ENCODE measurements at places on chromosomes 6 and 20. TPM values are rescaled to one million over a fixed set of nuclear protein-coding genes. Genes with fewer than 3 reads are reported as not detected.
A peak's percentile ranks its signal among the peaks of the same experiment; 100 is the strongest.

GRCh38 chr20:6355754-6356451 lies 233.1 kb upstream of the FERMT1 start:
- H3K4me1 ChIP-seq: peaks cover 5% of the 10 kb centered on the region
- H3K27me3 ChIP-seq: no peaks in the 10 kb centered on the region
- H3K36me3 ChIP-seq: no peaks in the 10 kb centered on the region
- H3K27ac ChIP-seq: no peak overlapping the region
- no peak overlapping the region for H3K4me3 ChIP-seq
- DNase-seq: no peak

- H3K27me3 ChIP-seq: peaks cover 28% of the 10 kb centered on the region
- peak overlapping the region; percentile 60 for H3K4me3 ChIP-seq
- H3K27ac ChIP-seq: no peak overlapping the region
- no peaks in the 10 kb centered on the region for H3K36me3 ChIP-seq
Measured at GRCh38 chr20:59005523-59006166, 1.4 kb downstream of the CTSZ start.

DNA sequence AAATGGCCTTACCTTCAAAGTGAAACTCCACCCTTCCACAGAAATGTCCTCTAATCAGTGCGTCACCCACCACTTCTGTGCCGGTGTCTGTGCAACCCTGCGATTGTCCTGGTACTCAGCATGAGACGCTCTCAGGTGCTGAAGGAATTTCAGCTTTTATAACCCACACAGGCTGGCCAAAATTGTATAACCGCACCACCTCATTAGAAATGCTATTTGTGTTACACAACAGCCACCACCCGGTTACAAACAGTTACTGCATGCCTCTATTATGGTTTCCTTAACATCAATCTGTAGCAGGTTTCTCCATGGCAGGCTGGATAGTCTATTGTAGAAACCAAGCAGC lies 51.5 kb downstream of the SLC23A2 start:
- H3K36me3 ChIP-seq: peaks cover 5% of the 10 kb centered on the region
- DNase-seq: no peak
- peak overlapping the region; percentile 15 for H3K27ac ChIP-seq
- no peak overlapping the region for H3K4me3 ChIP-seq
- no peaks in the 10 kb centered on the region for H3K27me3 ChIP-seq
- peaks cover 36% of the 10 kb centered on the region for H3K4me1 ChIP-seq

DNA sequence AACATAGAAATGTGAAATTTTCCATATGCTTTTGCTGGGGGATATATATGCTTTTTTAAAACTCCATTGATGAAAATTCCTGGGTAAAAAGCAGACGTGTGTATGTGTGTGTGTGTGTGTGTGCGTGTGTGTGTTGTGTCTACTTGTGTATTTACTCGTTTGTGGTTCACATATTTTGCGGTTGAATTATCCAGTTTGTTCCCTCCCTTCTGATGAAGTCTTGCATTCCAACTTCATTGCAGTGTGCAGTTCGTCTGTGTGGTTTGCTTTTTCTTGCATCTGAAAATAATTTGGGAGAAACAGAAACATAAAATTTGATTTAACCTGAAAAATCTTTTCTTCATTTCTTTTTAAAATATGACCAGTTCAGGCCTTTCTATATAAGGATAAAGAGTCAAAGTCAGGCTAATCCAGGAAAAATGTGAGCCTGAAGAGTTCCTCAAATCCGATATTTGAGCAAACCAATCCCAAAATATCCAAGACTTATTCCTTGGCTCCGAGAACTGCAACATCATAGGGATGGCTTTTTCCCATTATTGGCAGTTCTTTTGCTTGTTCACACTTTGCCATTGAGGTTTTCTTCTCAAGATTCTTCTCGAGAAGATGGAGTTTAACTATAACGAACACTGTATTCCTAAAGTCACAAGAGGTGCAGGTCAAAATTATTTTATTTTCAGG lies 202.2 kb upstream of the CCN2 start:
- H3K27me3 ChIP-seq: peaks cover 52% of the 10 kb centered on the region
- no peak for DNase-seq
- no peak overlapping the region for H3K4me3 ChIP-seq
- no peaks in the 10 kb centered on the region for H3K36me3 ChIP-seq
- no peaks in the 10 kb centered on the region for H3K4me1 ChIP-seq

GRCh38 chr6:75818098-75818855 lies 69.2 kb downstream of the MYO6 start:
- H3K4me3 ChIP-seq: no peak overlapping the region
- DNase-seq: no peak
- H3K27me3 ChIP-seq: no peaks in the 10 kb centered on the region
- peaks cover 11% of the 10 kb centered on the region for H3K4me1 ChIP-seq

DNA sequence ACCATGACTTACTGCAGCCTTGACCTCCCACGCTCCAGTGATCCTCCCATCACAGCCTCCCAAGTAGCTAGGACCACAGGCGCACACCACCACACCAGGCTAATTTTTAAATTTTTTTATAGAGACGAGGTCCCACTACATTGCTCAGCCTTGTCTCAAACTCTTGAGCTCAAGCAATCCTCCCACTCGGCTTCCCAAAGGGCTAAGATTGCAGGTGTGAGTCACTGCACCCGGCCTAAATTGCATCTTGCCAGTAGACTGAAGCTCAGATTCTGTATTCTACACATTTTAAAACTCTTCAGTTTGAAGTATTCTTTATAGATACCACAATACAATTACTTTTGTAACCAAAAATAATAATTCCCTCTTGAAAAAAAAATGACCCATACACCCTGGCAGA lies 11.4 kb downstream of the NUDT3 start:
- no peak overlapping the region for H3K4me3 ChIP-seq
- H3K4me1 ChIP-seq: peaks cover 24% of the 10 kb centered on the region
- H3K36me3 ChIP-seq: no peaks in the 10 kb centered on the region
- H3K27me3 ChIP-seq: no peaks in the 10 kb centered on the region

DNA sequence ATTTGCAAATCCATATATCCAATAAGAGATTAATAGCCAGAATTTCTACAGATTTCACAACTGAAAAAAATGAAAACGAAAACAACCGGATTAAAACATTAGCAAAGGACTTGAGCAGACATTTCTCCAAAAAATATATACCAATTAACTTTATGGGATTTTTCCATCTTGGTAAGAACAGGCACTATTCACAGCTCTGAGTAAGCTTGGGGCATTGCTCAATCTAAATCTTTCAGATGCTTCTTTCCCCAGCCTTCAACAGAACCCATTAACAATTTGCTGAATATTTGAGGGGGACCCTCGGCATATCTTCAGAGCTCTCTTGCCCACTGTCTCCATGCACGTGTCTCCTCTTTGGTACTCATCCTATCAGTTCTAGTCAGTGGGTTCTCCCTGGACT lies 111.7 kb upstream of the CD93 start:
- no peaks in the 10 kb centered on the region for H3K4me1 ChIP-seq
- H3K27ac ChIP-seq: no peak overlapping the region
- no peak for DNase-seq
- peaks cover 4% of the 10 kb centered on the region for H3K36me3 ChIP-seq
- no peaks in the 10 kb centered on the region for H3K27me3 ChIP-seq
- no peak overlapping the region for H3K4me3 ChIP-seq

DNA sequence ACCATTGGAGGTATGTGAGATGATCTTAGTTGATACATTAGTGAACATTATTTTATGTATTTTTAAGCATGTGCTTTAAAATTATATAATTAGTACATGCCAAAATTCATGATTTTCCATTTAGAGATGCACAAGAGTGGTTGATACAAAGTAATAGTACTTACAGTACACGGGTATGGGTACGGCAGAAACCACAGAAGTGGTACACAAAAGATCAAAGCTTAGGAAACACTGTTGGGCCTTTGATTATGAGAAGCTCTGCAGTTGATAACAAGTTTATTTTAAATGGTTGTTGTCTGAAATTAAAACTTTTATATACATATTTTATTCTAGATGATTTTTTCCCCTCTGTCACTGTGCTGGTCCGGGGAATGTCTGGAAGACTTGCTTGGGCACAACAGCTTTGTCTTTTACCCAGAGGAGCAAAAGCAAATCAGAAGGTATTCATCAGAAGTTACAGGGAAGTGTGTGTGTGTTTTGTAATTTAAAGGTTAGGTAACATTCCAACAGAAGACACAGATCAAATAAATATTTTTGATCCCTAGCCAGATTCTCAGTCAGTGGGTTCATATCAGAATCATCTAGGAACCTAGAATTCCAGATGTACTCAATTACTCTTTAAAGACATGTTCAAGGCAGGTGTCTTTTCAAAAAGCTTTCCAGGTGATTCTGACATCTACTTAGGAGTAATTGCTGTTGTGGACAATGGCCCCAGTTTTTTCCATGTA lies 32.5 kb upstream of the ADIG start:
- H3K27ac ChIP-seq: no peak overlapping the region
- H3K4me3 ChIP-seq: no peak overlapping the region
- H3K4me1 ChIP-seq: no peaks in the 10 kb centered on the region
- no peak for DNase-seq
- H3K27me3 ChIP-seq: no peaks in the 10 kb centered on the region

DNA sequence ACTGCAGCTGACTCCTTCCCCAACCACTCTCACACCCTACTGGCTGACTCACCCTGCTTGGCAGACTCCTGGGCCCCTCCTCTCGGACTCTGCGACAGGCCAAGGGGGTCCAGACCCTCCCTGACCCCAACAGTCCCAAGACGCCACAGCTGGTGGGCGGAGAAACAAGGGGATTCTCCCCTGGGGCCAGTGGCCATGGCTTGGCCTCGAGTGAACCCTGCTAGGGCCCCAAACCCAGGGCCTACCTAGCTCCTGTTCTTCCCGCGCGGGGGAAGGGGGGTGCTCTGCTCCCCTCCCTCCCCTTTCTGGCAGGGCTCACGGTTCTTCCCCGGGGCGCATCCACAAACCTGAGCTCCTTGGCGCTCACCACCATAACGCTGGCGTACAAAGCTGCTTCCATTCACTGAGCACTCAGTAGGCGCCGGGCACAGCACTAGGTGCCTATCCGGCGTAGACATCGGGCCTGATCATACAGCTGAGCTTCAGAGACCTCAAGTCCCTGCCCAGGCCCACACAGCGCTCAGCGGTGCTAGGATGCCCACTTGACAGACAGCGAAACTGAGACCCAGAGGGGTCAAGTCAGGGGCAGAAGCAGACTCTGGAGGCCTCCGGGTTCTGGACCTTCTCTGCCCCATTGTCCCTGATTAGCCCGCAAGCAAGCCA lies 597 bp downstream of the ADA start:
- H3K4me1 ChIP-seq: peaks cover 58% of the 10 kb centered on the region
- peaks cover 45% of the 10 kb centered on the region for H3K27me3 ChIP-seq
- peaks cover 20% of the 10 kb centered on the region for H3K36me3 ChIP-seq
- H3K27ac ChIP-seq: no peak overlapping the region
- DNase-seq: no peak
- H3K4me3 ChIP-seq: peak overlapping the region; percentile 60

DNA sequence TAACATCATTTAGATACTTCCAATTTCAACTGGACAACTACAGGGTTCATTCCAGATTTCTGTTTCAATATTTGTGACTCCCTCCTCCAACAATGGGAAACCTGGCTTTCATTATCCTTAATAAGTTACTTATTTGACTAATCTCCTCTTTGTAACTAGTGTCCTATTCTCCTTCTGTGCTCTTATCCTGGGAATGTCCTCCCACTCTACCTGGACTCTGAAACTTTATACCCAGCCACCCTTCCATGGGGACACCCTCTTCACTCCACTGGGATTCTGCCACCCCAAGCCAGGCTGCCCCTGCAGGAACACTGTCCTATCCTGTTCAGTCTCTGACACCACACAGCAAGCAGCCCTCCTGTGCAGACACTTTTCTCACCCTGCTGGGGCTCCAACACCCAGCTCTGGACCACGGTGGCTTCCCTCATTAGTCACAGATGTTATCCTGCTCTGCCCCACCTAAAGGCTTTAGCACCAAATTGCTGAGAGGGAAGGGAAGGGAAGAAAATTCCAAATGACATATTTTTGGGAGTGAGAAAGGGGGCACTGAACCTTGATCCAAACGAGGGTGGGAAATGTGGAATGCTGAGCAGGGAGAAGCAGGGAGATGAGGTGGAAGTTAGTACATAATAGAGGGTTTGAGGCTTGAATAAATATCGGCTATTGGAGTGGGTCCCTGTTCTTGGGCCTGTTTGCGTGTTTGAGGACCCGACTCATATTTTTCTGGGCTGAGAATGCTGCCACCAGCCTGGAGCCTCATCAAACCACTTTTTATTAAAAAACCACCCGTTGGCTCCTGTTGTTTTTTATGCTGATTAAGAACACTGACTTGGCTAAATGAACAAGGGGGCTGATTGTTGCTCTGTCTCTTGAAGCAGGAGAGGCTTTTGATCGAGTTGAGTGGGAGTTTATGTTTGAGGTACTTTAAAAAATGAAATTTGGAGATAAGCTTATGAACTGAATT lies 54.0 kb upstream of the AKIRIN2 start:
- peaks cover 13% of the 10 kb centered on the region for H3K4me1 ChIP-seq
- no peak overlapping the region for H3K4me3 ChIP-seq

- H3K4me3 ChIP-seq: no peak overlapping the region
- H3K36me3 ChIP-seq: peaks cover 6% of the 10 kb centered on the region
Measured at GRCh38 chr6:15905488-15906419, 223.1 kb upstream of the MYLIP start.

- H3K4me3 ChIP-seq: no peak overlapping the region
- H3K27ac ChIP-seq: peak overlapping the region; percentile 92
- H3K4me1 ChIP-seq: peaks cover 12% of the 10 kb centered on the region
Measured at GRCh38 chr6:7419065-7419464, 29.5 kb downstream of the RIOK1 start.

- DNase-seq: no peak
- H3K4me3 ChIP-seq: no peak overlapping the region
- no peaks in the 10 kb centered on the region for H3K4me1 ChIP-seq
- no peaks in the 10 kb centered on the region for H3K36me3 ChIP-seq
- H3K27me3 ChIP-seq: no peaks in the 10 kb centered on the region
- no peak overlapping the region for H3K27ac ChIP-seq
Measured at GRCh38 chr6:111243095-111243494, 155.8 kb downstream of the SLC16A10 start.

DNA sequence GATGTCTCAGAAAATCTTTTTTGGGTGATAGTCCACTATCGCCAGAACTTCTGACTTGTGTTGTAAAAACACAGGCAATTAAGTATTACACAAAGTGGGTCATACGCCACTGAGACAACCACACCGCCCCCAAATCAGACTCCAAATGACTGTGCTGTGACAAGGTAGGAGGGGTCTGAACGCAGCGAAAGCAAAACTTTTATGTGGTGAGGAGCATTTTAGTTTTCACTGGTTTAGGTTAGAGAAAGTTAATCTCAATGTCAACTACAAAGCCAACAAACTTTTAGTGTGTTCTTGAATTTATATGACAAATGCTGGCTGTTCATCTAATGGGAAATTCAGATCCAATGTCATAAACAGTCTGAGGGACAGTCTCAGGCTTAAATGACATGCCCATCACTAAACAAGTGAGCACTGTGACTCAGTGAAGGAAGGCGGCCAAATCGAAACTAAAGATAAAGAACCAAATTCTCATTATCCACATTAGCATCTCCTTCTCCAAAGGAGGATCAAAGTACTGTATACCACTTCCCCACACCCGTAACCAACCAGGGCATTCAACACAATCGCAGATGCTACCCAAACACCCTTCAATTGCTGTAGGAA lies 186.7 kb downstream of the GJA10 start:
- H3K4me3 ChIP-seq: no peak overlapping the region
- no peak overlapping the region for H3K27ac ChIP-seq
- no peaks in the 10 kb centered on the region for H3K4me1 ChIP-seq
- no peaks in the 10 kb centered on the region for H3K36me3 ChIP-seq
- no peak for DNase-seq

Gene HLA-DQB1
- total RNA-seq: 3.8 TPM

Gene GGT7
- 34.5 TPM for total RNA-seq

Gene RAB44
- 0.11 TPM for total RNA-seq

Gene RGS17
- 7.4 TPM for total RNA-seq

Gene OTOR
- total RNA-seq: not detected

Gene ADGRF1
- 0.16 TPM for total RNA-seq

Measured in WTC11 (cell line).